ENCODE measurements at places on chromosomes 13 and 19.

DNA sequence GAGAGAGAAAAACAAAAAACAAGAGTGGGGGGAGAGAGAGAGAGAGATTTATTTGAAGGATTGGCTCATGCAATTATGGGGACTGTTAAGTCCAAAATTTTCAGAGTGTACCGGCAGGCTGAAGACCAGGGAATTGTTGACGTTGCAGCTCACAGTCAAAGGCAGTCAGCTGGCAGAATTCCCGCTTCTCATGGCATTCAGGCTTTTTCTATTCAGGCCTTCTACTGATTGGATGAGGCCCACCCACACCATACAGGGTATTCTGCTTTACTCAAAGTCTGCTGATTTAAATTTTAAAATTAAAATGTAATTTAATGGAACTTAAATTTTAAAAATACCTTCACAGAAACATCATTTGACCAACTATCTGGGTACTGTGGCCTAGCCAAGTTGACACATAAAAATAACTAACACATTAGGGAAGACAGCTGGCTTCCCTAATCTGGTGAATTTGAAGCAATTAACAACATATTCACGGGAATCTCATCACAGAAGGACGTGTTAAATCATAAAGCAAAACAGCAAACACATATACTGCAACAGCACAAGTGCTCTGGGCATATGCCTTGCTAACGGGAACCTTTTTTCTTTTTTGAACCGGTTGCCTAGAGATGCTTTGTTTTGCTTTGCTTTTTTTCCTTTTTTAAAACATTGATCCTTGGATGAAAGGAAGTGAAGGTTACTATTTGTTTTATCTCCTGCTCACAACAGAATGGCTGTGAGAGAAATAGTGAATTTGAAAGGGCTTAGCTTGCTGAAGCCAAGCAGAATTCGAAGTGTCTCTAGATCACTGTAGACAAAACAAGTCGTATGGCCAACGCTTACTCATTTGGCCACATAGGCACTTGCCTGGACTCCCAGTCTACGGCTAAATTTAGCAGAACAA, 505.1 kb downstream of the IRS2 start:
- no peak for DNase-seq

- DNase-seq = no peak
Measured at GRCh38 chr13:101481421-101481820, 28.9 kb downstream of the ITGBL1 start.

- no peak for DNase-seq
Measured at GRCh38 chr13:29386246-29386645, 209.2 kb downstream of the SLC7A1 start.

- DNase-seq = no peak
Measured at GRCh38 chr19:9793071-9793591, 24.6 kb upstream of the ZNF846 start.

- DNase-seq = no peak
Measured at GRCh38 chr13:107367258-107367657, 799.3 kb upstream of the ARGLU1 start.

DNA sequence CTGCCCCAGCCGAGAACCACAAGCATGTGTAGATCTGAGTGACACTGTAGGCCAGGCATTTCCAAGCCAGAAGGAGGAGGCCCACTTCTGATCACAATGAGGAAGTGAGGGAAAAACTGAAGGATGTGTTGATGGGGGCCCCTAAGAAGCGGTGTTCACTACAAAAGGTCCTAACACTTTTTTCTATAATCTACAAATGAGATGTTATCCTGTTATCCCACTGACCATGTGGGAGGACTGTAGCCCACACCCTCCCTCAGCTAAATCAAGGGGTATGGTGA, 99.0 kb upstream of the MCF2L start:
- DNase-seq = no peak

- no peak for DNase-seq
Measured at GRCh38 chr19:2652504-2653099, 49.9 kb downstream of the GNG7 start.

- DNase-seq = peak; percentile 99
Measured at GRCh38 chr19:48899781-48900476, at the start of gene NUCB1. Gene NUCB1 (plus strand): TSS chr19:48900312. CDS start chr19:48900797, 485 bp downstream.

- no peak for DNase-seq
Measured at GRCh38 chr13:111905609-111905945, 161.4 kb upstream of the SOX1 start.

- no peak for DNase-seq
Measured at GRCh38 chr19:13128583-13128982, 10.5 kb downstream of the NACC1 start.

DNA sequence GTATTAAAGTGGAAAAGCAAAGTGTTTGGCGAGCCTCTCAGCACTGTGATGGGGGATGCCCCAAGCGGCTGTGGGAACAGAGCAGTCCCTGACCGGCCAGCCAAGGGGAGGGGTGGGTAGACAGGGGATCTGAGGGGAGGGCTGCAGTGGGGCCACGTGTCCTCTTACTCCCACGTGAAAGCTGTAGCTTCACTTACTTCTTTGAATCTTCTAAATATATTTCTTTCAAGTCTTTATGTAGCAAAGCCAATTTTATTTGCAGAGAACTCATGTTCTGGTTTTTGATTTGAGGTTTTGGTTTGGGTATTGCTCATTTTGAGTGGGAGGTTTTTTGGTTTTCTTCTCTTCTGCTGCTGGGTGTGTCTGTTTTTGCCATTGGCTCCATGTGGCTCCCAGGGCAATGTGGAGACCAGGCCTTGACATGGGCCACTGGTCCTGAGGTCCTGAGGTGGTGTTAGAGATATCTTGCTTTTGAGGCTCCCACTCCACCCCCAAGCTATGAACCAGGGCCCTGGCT, 17.7 kb upstream of the OVOL3 start:
- DNase-seq = no peak

DNA sequence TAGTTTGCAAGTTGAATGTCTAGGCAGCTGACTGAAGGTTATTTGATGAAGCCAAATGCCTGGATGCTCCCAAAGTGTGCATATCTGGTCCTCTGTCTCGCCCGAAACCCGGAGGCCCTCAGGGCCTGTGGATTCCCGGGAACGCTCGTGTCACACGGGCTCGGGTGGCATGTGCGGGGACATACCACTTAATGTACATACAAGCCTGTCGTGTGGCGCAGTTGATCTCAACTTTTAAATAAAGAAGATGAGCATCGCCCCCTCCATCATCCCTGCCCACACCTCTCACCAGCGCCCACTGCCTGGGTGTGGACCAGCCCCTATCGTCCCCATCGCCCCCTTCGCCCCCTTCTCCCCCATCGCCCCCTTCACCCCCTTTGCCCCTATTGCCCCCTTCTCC, 33.9 kb downstream of the ATP11A start:
- DNase-seq = no peak

DNA sequence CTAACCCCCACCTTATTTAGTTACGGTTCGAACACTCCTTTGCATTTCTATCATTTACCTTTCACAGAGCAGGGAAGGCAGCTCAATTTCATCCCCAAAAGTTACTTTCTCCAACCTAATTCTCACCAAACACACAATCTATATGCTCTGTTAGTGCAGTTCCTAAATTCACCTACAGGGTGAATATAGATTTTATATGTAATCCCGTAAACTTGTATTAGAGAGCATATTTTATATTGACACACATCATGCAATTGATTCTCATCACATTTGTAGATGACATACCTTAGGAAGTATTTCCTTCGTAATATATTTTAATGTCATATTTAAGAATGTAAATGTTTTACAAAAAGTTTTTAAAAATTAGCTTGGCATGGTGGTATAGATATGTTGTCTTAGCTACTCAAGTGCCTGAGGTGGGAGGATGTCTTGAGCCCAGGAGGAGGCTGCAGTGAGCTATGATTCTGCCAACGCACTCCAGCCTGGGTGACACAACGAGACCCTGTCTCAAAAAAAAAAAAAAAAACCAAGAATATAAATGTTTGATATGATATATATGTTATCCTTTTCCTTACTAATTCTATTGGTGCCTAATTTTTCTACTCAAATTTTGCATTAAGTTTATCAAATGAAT, 57.3 kb upstream of the TNFRSF19 start:
- no peak for DNase-seq
